ENCODE measurements at places on chromosomes 4 and X.
A peak's percentile ranks its signal among the peaks of the same experiment; 100 is the strongest.

- no peak for DNase-seq
Measured at GRCh38 chrX:38882894-38883626, 81.8 kb downstream of the MID1IP1 start.

GRCh38 chr4:171016145-171016544 lies 797.1 kb upstream of the GALNTL6 start:
- no peak for DNase-seq

GRCh38 chrX:132444936-132445335 lies 43.9 kb downstream of the MBNL3 start:
- no peak for DNase-seq

GRCh38 chrX:68087526-68087925 lies 345.8 kb downstream of the OPHN1 start:
- no peak for DNase-seq

DNA sequence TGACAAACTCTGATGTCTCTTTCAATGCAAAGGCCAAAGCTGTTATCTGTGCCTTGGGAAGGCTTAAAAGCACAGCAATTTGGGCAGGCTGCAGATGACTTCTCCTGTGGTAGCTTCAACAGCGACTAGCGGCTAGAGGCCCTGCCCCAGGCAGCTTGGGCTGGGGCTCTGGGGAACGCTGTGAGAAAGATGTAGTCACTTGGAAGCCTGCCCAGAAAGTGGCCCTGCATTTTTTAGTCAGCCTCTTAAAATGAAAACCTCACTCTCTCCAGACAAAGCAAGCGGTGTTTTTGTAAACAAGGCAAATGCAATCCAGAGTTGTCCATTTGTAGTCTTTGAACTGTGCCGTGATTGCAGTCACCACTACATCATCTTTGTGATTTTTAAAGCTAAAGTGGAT lies 27.5 kb downstream of the PCYT1B start:
- DNase-seq, result peak; percentile 0

DNA sequence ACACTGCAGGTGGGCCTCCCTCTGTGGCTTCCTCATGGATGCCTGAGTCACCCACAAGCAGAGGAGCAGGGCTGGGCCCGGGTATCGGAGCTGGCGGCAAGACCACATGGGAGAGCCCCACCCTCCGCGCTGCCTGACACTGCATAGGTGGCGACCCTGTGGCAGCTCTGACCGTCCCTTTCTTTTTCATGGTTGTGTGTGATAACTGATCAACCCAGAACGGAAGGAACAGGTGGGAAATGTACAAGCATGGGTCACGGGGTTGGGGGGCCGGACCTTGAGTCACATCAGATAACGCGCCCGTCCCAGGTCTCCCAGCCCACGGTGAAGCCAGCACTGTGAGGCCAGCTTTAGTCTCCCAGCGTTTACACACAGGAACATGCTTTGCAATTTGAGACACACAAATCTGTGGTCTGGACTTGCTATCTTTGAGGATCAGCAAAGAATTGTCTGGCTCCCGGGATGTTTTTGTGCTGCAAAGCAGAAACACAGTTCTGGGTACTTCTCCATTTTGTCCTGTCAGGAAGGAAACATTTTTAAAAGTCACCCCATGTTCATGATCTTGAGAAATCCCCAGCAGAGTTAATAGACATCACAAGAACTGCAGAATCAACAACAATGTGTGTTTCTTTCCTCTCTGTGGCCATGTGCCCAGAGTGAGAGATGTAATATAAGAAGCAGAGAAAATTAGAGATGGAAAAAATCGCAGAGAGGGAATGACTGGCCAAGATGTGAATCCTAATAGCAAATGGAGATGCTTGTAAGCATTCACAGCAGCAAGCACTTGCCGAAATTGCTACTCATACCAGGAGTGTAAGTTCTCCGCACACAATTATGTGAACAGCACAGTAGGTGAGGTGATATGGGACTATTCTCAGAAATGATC lies 70.1 kb upstream of the CBR4 start:
- DNase-seq, result no peak

- DNase-seq, result no peak
Measured at GRCh38 chr4:150181536-150181935, 103.3 kb downstream of the DCLK2 start.

GRCh38 chr4:110164251-110164650 lies 34.2 kb downstream of the ELOVL6 start:
- DNase-seq, result no peak

GRCh38 chr4:48243887-48244286 lies 25.8 kb downstream of the TEC start:
- no peak for DNase-seq

GRCh38 chr4:139630991-139631390 lies 34.6 kb upstream of the MGST2 start:
- no peak for DNase-seq

DNA sequence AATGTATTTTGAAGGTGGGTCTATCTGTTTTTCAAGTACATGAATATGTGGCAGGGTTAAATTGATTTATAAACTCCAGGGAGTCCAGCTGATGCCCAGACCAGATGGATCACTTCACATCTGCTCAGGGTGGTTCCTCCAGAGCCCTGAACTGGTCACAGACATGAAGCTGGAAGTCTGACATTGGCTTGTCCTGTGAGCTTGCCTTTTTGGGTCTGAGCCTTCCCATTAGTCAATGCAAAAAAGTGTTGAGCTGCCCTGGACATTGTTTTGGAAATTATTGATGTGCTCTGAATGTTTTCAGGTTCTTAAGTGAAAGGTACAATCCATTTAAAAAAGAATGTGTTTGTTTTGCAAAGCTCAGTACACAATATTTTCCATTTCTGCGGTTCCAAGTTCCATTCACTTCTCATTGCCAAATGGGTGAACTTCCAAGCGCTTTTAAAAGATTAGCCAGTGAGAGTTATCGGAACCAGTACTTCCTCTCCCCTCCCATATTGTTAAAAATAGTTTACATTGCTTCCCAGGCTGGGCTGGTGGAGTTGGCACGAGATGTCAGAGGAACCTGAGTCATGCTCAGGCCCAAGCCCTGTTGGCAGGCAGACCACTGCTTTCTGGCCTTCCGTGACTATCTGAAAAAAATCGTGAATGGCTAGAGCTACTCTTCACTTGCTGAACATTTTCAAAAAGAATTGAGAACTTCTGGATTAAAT lies 52.1 kb downstream of the PDGFRA start:
- DNase-seq, result peak; percentile 59

- no peak for DNase-seq
Measured at GRCh38 chr4:109359040-109359646, 56.7 kb upstream of the COL25A1 start.

DNA sequence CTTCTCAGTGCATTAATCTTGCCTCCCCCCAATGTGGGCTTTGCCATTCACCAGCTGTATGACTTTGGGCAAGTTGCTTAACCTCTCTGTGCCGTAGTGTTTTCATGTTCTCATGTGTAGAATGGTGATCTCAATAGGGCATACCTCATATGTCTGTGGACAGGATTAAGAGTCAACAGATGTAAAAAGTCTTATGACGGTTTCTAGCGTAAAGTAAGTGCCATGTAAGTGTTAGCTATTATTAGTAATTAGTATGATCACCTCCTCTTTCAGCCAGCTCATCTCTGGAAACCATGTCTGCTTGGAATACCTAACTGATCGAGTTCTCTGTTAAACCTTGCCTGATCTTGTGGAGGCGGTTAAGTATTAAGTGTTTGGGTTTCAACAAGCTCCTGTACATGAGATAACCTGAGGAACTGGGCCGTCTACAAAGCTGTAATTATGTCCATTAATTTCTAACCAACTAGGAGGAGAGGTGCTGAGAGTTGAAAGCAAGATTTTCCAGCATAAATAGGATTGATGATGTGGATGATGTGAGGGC lies 66.3 kb downstream of the TSC22D3 start:
- no peak for DNase-seq

- no peak for DNase-seq
Measured at GRCh38 chr4:145644699-145645098, 25.5 kb downstream of the MMAA start.

DNA sequence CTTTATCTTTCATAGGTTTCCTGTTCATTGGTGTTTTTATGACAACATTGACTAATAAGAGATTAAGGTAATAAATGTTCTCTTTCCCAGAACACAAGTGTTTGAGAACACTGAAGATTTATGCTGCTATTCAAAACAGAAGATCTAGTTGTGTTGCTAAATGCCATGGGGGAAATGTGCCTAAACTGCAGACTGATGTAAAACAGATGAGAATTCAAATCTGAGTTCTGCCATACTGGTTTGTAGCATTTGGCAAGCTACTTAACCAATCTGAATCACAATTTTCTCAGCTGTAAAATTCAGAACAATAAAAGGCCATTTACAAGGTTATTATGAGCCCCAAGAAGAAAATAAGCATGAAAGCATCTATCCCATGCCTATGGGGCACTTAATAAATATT lies 2.3 kb downstream of the SLC10A6 start:
- DNase-seq, result no peak

DNA sequence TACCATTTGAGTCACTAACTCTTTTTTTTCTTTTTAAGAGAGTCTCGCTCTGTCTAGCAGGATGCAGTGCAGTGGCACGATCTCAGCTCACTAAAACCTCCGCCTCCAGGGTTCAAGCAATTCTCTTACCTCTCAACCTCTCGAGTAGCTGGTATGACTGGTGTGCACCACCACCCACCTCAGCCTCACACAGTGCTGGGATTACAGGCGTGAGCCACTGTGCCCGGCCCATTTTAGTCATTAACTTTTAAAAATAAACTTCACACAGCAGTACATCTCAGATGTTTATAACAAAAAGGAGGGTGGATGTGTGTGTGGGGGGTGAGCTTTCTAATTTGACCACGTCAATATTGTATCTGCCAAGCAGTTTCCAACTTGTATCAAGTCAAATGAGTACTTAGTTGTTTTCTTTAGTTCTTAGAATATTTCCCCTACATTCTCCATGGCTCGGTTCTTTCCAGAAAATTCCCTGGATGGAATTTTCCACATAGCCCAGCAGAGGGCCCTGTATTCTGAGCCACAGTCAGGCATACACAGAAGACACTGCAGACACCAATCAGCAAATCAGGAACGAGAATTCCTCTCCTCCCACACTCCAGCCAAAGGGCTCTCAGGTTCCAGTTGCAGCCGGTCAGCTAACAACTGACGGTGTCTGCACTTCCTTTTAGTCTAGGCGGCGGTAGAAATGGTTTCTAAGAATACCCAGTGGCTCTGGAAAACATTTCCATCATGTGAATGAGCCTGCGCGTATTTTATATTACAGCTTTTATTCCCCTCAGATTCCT lies 20.1 kb upstream of the ARAF start:
- peak; percentile 59 for DNase-seq

DNA sequence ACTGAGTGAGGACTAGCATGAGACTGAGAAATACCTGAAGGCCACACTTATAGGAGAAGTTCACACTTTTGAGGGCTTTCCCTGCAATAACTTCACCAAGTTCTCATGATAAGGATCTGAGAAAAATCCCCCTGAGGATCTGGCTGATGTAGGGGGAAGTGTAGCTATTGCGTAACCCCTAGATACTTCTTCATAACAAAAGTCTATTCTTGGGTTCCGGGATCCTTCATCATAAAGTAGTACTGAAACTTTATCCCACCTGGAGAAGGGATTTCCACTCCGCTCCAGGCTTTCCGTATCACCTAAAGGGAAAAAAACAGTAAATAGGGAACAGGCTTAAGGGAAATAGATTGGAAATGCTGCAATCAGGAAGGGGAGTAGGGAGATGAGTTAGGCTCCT lies 13.3 kb downstream of the USP27X start:
- no peak for DNase-seq

GRCh38 chr4:136524039-136524438 lies 1008.3 kb downstream of the PCDH18 start:
- DNase-seq, result no peak

DNA sequence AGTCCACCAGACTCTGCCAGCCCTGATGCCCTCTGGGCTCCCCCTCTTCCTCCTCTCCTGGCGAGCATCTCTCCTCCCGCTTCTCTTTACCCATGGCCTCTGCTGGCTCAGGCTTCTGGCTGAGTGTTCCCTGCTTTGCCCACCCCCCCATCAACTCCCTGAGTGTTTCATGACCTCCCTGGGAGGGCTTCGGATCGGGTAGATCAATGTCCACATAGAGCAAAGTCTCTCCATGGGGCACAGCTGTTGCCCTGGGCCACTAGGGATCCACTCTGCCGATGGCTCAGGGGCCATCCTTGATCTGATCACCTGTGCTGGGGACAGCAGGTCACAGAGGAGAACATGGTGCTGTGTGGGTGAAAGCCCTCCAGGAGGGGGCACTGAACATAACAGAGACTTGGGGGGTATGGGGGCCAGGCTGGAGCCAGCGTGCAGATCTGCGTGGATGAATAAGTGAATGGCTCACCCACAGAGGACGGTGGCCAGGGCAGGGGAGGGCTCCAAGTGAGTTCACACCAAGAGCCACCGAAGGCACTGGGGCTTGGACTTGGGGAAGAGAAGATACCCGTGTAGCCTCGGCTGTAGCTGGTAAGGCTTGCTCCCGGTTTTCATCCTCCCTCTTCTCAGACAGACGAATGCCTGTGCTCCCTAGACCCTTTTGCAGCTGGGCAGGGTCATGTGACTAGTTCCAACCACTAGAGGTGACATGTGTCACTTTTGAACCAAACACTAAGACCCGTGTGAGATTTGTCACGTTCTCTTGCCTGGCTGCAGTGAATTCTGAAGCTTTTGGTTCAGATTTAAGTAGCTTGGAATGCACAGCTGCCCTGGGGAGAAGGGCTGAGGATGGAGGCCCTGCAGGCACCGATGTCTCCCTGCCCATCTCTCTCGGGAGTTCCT lies 23.2 kb upstream of the AFAP1 start:
- DNase-seq, result no peak

GRCh38 chrX:427812-428725 lies 41.4 kb upstream of the PPP2R3B start:
- no peak for DNase-seq

DNA sequence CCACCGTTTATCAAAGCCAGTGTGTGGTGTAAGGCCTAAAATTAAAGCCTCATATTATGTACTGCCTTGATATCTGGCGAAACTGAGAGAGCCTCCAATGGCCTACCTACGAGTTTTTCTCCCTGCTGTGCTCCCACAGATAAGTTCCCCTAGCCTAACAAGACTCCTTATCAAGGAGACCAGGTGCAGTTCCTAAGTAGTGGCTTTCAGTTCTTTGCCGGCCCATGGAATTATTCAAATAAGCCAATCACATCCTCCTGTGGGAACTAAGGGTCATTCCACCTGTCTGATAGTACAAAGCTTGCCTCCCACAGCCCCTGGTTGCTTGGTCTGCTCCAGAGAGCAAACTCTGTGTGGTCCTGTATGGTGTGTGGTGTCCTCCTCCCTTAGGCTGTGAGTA lies 99.8 kb upstream of the TEX13C start:
- DNase-seq, result no peak

DNA sequence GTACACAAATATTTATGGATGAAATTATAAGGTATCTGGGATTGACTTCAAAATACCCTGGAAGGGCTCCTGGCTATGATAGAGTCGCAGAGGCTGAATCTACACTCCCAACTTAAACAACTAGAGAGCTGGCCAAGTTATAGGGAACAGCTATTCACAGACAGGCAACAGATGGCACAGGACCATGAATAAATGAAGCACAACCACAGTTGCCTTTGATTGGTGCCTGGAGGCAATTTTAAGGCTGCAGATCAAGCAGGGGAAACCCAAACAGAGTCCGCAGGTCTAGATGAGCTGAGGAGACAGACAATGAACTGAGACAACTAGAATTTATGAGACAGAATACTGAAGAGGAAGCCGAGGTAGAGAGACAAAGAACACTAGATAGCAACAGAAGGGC lies 155.9 kb downstream of the EVC2 start:
- no peak for DNase-seq
